ENCODE measurements at places on chromosomes 3 and 15.

DNA sequence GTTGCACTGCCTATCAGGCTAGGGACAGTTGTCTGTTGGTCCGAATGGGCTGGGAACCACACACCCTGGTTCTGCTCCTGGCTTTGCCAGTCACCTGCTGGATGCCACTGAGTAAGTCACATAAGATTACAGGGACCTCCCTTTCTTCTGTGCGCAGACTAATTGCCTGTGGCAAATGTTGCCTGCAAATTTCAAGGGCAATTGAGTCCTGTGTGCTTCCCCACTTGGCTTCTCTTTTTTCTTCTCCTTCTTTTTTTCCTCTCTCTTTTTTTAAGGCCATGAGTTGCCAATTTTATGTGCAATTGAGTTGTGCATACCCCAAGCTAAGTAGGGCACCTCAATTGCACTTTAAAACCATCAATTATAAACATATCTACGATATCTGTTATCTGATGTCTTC, 963.4 kb downstream of the MCTP2 start:
- no peak for DNase-seq

DNA sequence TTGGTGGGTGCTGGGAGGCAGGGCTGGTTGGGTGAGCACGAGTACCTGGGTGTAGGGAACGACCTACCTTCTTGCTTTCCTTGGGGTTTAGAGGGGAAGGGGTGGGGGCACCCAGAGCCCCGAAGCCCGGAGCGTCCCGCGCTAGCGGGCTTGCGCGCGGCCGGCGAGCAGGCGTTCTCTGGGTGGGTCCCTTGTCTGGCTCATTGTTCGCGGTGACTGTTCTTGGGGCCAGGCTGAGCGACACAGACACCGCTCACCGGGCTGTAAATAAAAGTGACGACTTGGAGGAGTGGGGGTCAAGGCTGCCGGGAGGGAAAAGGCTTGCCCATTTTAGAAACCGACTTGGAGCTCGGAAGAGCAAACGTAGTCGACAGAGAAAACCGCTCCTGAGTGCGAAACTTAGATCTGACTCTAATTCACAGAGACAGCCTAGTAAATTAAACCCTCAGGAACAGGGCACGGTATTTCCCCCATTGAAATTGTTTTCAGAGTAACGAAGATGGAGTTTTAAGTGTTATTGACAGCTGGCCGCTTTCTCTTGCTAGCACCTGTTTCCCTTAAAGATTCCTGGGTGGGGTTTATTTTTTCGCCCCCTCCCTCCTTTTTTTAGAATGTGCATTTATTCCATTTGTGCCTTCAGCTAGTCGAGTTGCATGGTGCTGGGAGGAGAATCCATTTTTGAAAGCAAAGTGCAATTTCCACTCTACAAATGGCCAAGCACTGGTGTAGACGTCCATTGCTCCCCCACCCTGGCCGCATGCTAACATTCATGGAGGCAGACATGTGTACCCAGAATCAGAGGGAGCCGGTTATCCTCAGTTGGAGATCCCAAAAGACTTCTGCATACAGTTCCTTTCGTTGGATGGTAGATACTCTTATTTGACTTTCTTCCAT, 532.1 kb upstream of the SEMA6D start:
- peak; percentile 15 for DNase-seq

- DNase-seq: no peak
Observed at GRCh38 chr3:45002720-45003119, 23.4 kb upstream of the CLEC3B start.

DNA sequence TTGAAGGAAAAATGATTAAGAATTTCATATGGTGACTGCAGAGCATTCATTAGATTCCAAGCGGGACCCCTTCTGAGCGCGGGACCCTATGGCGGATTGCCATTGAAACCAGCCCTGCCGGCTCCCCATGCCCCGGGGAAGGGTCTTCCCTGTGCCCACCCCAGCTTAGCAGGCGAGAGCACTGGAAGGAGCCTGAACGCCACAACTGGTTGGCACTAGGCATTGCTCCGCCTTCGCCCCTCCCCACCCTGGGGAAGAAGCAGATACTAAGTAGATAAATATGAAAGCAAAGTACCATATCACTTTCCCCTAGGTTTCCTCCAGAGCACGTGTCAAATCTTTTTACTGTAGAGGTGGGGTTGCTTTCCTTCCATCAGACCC, 70.7 kb downstream of the CYP19A1 start:
- no peak for DNase-seq

DNA sequence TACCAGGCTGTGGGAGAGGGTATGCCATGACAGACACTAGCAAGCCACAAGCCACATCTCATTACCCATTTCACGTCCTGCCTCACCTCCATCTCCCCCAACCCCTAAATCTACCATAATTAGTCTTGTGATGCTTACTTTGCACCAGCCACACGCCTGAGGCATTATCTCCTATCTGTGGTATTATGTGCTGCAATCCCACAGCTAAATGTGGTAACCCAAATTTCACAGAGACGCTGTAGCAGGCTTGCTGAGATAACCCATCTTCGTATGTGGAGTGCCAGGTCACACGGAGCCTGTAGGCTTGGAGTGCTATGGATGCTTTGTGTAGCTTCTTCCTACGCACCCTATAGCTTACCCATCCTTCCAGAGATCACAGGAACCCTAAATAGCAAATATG, 256.7 kb upstream of the KCNH8 start:
- DNase-seq: no peak

GRCh38 chr3:129623447-129624118, 17.1 kb upstream of the PLXND1 start:
- no peak for DNase-seq

Data from HuH-7 (cell line).